ENCODE measurements at places on chromosomes 5 and 9.

DNA sequence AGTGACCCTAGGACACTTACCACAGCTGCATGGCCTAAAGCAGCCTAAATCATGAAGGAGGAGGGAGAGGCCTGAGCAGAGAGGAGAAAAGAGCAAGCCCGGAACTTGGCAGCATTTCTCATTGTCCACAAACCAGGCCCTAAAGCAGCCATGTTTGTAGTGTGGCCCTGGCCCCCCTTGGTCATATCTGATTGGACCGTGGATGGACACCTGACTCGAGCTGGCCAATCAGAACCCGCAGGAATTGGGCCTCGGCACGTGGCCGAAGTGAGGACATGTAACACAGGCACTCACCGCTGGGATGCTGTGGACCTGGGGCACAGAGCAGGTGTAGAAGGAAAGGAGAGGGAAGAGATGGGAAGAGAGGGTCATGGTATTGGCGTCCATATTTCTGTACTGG is 56.9 kb downstream of the ASS1 start:
- no peak for DNase-seq

- no peak for DNase-seq
Measured at GRCh38 chr5:64918083-64918482, 149.4 kb downstream of the CWC27 start.

GRCh38 chr5:169142264-169142970 is 158.5 kb downstream of the SLIT3 start:
- DNase-seq = no peak

- no peak for DNase-seq
Measured at GRCh38 chr5:6711409-6712141, 1.7 kb upstream of the TENT4A start.

DNA sequence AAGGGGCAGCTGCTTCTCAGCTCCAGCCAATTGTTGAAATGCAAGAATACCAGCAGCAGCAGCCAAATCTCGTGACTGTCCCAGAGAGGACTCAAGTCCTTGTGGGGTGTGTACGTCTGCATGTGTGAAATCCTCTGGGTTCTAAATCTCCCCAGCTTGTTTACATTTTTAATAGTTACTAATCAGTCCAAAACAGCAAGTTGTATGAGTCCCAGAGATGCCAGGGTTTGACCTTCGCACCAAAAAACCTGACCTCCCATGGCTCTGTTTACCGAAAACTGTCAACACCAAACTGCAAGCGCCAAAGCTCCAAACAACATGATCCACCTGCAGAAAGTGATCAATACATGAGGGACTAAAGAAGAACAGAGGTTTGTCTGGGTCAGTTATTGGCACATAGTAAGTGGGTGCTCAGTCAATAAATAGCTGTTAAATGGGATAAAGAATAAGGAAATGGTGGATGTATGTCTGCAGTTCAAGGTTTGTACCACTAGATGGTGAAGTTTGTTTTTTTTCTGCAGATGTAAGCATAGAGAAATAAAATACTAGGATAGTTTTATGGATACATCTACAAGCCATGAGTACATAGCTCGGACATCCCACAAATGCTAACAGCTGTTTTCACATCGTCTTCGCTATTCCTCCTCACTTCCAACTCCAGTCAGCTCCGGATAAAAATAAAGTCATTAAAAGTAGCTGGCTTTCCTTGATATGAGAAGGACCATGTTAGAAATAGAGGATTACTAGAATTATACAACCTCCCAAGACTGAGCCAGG is 85.3 kb upstream of the ADRB2 start:
- DNase-seq = no peak

DNA sequence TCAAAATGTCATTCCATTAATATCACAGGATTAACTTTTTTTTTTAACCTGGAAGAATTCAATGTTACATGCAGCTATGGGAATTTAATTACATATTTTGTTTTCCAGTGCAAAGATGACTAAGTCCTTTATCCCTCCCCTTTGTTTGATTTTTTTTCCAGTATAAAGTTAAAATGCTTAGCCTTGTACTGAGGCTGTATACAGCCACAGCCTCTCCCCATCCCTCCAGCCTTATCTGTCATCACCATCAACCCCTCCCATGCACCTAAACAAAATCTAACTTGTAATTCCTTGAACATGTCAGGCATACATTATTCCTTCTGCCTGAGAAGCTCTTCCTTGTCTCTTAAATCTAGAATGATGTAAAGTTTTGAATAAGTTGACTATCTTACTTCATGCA is 20.6 kb downstream of the PCA3 start:
- no peak for DNase-seq

DNA sequence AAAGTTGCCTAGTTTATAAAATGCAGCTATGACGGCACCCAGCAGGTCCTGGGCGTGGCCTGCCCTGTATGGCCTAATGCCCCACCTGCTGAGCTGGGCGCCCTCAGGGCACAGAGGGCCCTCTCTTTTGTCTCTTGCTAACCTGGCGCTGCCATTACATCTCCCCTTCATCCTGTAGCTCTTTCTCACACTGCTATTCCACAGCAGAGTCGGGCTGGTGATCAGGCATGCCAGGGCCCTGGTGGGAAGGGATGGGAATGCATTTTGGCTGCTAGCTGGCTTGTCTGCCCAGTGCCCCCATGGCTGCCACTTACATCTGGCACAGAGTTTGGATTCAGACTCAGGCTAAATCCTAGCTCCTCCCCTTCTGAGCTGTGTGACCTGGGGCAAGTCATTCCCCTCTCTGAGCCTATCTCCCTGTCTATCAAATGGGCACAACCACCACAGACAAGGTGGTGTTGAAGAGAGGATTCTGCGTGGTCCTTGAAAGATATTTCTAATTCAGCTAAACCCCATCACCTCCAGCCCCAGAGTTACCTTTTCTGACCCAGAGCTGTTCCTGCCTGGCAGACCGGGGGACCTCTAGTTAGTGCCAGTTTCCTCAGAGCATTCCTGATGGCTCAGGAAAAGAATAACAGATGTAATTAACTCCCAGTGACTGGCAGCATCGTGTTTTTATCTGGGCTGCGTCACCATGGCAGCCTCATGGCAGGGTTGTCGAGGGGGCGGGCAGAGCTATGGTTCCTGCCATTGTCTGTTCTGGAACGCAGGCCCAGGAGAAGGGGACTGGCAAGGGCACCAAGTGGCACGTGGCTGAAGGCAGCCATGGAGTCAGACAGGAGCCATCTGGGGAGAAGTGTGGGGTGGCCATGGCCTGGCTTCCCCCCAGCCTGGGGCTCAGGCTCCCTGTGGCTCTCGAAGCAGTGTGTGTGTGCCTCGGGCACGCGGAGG is 6.3 kb downstream of the PRR7 start:
- DNase-seq = no peak

- no peak for DNase-seq
Measured at GRCh38 chr5:172558076-172558976, 82.7 kb upstream of the NEURL1B start.

- DNase-seq = no peak
Measured at GRCh38 chr9:90891308-90892040, 89.9 kb downstream of the SYK start.

- peak; percentile 84 for DNase-seq
Measured at GRCh38 chr5:132019857-132020555, 8.5 kb upstream of the ACSL6 start.

- peak; percentile 50 for DNase-seq
Measured at GRCh38 chr9:5493679-5494511, 16.4 kb upstream of the PDCD1LG2 start.

GRCh38 chr9:34651876-34652601 is at the start of gene IL11RA:
IL11RA (plus strand) TSS chr9:34652185; CDS start chr9:34655218, 3,033 bp downstream.
- DNase-seq = peak; percentile 80

DNA sequence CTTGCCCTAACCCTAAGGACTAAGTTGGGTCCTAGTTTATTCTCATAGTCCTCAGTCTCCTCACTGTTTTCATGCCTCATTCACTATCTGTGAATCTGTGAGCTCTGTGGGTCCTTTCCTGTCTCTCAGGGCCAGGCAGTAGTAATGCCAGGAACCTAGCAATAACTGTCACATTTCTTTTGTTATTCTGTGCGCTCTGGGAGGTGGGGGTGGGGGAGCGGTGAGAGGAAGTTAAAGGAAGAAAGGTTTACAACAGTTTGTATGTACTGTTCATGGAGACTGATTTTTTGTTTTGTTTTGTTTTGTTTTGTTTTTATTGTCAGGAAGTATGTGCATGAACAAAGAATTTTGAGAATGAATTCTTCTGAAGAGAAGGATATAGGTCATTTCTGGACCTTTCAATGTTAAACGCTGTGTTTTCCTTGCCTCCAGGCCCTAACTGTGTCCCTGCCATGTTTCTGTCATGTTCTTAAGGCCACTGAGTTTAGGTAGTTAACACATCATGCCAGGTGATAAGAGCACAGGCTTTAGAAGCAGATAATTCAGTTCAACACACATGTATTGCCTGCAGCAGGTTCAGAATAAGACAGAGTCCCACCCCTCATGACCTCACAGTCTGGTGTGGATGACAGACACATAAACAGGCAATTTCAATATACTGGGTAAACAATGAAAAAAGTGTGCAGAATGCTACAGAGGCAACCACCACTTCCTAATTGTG is 13.3 kb upstream of the FEM1C start:
- DNase-seq = no peak

- no peak for DNase-seq
Measured at GRCh38 chr5:7779019-7780005, 71.6 kb downstream of the CFAP90 start.

GRCh38 chr5:144013816-144014215 is 156.6 kb downstream of the YIPF5 start:
- no peak for DNase-seq

DNA sequence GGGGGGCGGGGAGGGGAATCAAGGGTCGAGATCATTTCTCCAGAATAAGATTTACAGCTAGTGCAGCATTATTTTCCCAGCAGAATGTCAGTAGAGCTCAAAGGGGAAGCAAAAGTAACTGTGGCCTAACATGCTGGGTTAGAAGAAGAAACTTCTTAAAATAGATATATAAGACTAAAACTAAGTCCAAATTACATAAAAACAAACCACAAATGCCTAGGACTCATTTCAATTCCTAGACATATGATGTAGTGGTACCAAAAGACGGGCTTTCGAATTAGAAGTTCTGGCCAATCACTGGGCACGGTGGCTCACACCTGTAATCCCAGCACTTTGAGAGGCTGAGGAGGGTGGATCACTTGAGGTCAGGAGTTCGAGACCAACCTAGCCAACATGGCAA is 20.8 kb upstream of the MELK start:
- DNase-seq = no peak

GRCh38 chr5:1280177-1281037 is 14.5 kb downstream of the TERT start:
- DNase-seq = no peak

DNA sequence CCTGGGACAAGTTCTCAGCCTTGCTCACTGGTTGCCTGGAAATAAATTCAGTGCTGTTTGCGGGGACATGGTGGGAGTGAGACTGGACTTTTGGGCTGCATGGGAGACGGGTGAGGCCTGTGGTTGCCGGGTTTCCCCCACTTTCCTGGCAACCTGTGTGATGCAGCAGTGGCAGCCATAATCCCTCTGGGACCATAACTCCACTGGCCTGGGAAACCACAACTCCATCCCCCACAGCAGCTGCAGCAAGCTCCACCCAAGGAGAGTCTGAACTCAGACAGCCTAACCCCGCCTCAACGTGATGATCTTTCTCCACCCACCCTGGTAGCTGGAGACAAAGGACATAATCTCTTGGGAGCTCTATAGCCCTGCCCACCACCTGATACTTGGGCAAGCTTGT is 349.9 kb downstream of the PIK3R1 start:
- DNase-seq = no peak

GRCh38 chr5:160921423-160922285 is 69.6 kb upstream of the ATP10B start:
- no peak for DNase-seq

- peak; percentile 6 for DNase-seq
Measured at GRCh38 chr5:148687427-148687826, 33.1 kb upstream of the HTR4 start.

DNA sequence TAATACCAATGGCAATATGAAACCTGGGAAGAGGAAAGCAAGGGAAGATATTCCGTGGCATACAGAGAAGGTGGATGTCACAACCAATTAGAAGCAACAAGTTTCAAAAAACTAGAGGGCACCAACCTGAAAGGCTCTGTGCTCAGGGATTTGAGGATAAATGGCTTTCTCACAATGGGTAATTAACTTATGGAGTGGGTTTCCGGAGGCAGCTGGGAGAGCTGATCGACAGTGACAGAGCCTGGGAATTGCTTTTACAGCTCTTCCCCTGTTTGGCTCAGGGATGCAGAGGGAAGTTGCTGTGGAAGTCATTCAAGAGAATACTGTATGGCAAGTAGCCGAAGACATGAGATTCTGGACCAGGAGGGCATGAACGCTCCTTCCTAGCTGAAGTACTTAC is 237.0 kb downstream of the KIF4B start:
- DNase-seq = no peak

All from activated CD4-positive, alpha-beta T cell treated with anti-CD3 and anti-CD28 coated beads for 48 hours (primary cell).